Stimulated activated CD4-positive, alpha-beta T cell treated with anti-CD3 and anti-CD28 coated beads, Interleukin-12 subunit alpha, Interleukin-12 subunit beta, amount 100 ng/mL, for 4 hours (primary cell): ENCODE measurements at places on chromosomes 4 and X.

GRCh38 chrX:151870602-151871001 lies 42.1 kb upstream of the MAGEA4 start:
- DNase-seq: no peak

- DNase-seq: no peak
Observed at GRCh38 chr4:42302348-42302747, 94.9 kb upstream of the SHISA3 start.

- DNase-seq: no peak
Observed at GRCh38 chr4:8334786-8335460, 65.4 kb downstream of the HTRA3 start.

DNA sequence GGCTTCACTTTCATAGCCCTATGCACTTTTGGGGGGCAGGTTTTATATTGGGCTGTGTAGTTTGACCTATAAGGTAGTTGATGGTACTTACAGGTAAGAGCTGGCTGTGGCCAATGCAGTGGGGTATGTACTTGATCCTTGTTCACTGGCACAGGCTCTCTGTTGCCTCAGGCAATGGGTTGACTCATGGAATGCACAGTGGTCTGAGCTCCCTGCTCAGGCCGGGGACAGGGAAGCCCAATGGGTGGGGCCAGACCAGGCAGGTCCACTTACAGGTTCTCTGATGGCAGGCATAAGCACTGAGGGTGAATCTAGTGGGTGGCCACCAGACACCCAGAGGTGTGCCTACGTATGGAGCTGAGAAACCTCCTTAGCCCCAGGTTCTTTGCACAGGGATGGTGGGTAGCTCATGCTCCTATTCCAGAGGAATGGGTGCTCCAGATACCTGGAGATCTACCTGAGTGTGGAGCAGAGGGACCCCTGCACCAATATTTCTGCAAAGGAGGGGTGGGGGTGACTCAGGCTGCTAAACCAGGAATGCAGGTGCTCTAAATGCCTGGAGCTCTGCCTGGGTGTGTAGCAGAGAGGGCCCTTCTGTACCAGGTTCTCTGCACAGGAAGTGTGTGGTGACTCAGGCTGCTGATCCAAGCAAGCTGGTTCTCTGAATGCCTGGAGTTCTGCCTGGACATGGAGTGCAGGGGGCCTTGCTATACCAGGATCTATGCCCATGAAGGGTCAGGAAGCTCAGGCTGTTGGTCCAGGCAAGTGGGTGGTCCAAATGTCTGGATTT lies 52.3 kb downstream of the IL1RAPL2 start:
- DNase-seq: no peak

- DNase-seq: no peak
Observed at GRCh38 chr4:185215261-185215660, 5.9 kb downstream of the SNX25 start.

DNA sequence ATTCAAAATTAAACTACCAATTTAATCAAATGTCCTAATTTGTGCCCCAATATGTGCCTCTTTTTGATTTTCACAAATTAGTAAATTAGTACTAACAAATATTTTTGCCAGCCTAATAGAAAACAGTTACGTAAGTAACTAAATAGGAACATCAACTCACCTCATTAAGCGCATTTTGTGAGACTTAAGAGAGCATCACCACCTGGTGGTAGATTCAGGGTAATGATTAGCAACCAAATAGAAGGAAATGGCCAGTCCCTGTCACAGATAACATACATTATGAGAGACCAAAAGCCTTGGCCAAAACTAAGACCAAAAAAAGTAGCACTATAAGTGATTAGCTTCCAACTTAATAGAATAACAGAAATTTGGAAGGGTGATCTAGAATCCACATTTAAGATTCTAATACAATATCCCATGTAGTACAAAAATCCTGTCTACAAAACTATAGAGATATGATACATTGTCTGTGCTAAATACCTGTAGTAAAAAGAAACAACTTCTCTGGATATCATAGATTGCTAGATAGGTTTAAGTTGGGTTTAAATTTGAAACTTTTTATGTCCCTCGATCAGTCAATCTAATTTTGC lies 46.7 kb downstream of the C4orf46 start:
- DNase-seq: no peak

DNA sequence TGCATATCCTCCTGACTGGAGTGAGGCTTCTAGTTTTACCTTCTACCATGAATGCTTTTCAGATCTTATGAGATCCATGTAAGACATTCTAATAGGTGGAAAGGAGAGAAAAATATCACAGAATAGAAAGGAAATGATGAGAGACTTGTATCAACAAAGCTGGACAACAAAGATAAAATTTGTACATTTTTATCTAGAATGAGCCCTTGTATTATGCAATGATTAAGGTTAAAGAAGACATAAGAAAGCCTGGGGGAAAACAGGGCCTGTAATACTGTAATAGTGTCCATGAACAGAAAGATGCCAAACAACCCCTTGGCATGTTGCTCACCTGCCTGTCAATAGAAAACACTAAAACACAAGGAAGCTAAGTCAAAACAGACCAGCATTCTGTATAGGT lies 44.2 kb upstream of the SCRG1 start:
- no peak for DNase-seq

DNA sequence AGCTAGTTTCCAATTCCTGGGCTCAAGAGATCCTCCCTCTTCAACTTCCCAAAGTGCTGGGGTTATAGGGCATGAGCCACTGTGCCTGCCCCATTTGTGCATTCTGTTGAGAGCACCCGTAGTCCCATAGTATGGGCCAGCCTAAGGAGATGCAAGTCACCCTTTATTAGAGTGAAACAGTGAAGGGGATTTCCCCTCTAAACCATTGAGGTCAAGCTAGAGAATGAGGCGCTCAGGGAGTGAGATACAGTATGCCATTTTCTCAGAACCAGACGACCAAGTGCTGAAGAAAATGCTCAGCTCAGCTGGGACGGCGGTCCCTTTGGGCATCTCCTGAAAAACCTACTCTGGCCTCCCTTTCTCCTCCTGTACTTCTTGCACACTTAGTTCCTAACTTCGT lies 18.7 kb downstream of the RNF4 start:
- no peak for DNase-seq

DNA sequence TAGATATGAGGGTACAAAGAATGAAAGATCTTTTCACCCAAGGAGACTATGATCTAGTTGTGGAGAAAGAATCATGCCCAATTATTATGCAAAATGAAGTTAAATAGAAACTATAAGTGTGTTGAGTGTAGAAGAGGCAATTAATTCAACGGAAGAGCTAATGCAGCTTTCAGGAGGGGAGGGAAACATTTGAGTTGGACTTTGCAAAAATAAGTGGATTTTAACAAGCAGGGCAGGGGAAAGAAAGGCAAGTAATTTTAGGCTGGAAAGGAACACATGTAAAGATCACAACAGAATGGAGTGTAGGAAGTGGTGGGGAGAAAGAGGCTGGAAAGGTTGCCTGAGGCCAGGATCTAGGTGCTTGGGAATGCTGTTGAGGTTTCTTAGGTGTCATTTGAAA lies 44.1 kb downstream of the KLHL15 start:
- DNase-seq: no peak

DNA sequence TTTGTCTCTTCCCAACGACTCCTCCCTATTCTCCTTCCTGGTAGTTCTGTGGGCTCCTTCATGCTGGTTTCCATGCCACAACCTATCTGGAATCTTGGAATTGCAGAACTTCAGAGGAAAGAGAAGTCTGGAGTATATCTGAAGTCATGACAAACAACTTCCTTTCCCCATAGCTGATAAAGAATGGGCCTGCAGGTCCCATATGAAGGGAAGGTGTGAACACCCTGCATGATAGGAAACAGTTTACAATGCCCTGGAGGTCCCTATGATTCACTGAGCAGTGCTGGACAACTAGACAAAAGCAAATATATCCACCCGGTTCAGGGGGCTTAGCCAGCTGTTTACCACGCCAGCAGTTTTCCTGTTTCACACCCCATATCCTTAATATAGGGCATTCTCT lies 19.4 kb downstream of the FAM9C start:
- DNase-seq: no peak

- DNase-seq: no peak
Observed at GRCh38 chr4:181502611-181503010, 740.6 kb upstream of the TENM3 start.

DNA sequence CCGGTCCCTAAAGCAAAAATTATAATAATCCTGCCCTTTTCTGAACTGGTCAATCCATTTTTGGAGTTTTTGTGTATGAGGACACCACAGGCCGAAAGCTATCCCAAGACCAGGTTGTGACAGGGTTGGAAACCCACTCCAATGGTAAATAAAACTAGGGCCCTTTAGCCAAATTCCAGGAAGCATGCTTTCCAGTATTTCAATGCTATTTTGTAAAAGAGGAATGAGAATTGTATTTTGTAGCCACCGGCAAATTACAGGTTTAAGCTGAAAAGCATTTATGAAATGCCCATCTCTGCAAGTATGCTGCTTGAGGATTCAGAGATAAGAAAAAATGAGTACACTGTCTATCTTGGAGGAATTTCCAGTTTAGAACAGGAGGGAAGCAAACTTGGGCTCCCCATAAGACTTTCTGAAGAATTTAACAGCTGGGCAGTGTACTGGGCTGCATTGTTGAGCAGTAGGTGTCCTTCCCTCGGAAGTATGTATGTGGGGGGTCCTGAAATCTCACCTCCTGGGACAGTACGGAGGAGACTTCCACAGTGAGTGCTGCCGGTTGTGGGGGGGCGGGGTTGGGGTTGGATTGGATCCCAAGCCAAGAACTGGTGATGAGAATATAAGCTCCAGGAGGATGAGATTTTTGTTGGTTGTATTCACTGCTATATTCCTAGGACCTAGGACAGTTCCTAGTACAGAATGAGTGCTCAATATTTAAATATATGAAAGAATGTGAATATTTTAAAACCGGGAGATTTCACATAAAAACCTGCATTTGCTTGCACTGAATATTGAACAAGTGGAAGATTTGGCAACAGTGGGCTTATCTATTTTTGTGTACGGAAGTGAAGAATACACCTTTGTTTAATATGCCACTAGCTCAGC lies 26.8 kb downstream of the OCIAD2 start:
- DNase-seq: no peak

DNA sequence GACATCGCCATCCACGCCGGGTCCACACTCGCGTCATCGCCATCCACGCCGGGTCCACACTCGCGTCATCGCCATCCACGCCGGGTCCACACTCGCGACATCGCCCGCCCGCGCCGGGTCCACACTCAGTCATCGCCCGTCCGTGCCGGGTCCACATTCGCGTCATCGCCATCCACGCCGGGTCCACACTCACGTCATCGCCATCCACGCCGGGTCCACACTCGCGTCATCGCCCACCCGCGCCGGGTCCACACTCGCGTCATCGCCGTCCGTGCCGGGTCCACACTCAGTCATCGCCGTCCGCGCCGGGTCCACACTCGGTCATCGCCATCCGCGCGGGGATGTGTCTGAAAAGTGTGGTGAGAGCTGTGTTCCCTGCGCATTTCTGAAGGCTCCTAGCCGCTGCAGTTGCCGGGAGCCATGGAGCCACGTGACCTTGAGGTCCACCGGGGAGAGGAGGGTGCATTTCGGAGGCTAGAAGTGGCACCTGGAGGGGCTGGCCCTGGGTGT lies 17.3 kb downstream of the PCGF3 start:
- DNase-seq: no peak

GRCh38 chrX:155867821-155868220 lies 13.3 kb upstream of the VAMP7 start:
- no peak for DNase-seq
